C1 segment of cervical spinal cord (tissue), 14 donors: ENCODE measurements at places on chromosomes 1 and 21.

GRCh38 chr1:2331200-2331544 lies 60.2 kb downstream of the MORN1 start:
- DNase-seq, result no peak

DNA sequence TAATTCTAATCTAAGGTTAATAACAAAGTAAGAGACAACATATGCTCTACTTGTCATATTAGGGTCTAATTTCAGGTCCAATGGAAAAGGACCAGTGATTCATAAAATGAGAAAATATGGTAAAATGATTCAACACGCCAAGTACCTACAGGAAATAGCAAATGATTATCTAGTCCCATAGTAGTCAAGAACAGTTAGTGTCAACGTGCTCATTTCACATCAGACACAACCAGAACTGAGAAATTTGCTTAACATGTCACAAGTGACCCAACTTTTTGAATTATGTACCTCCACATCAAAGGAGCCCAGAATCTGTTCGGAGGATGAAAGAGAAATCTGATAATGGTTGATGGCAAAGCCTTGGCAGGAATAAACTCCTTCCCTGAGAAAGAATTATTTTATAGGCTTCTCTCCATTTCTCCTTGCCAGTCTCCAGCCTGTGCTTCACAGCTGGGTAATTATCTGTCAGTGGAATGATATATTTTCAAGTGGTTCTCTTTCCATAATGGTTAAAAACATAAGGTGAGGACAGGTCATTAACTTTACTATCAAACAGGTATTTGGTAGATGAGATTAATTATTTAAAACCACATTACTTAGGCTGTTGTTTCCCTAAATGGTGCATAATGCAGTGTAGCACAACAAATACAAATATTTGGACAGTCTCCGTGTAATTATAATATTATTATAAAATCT lies 83.2 kb downstream of the APP start:
- no peak for DNase-seq

DNA sequence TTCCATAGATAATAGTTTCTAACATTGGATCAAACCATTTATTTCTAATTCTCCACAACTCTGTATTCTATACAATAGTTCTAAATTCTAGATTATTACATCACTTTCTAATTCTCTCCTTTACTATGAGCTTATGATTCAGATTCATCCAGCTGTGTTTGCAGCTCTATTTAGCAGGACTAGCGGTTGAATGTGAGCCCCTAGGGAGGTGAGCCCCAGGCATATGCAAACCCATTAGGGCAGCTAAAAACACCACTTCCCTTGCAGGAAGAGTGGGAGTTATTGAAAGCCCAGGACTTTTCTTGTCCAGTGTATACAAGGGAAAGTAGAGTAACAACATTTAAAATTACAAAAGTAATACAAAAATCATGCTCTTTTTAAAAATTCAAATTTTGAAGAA lies 56.9 kb downstream of the KRTAP19-8 start:
- no peak for DNase-seq

- DNase-seq, result no peak
Measured at GRCh38 chr1:10101929-10102328, 69.2 kb downstream of the UBE4B start.

DNA sequence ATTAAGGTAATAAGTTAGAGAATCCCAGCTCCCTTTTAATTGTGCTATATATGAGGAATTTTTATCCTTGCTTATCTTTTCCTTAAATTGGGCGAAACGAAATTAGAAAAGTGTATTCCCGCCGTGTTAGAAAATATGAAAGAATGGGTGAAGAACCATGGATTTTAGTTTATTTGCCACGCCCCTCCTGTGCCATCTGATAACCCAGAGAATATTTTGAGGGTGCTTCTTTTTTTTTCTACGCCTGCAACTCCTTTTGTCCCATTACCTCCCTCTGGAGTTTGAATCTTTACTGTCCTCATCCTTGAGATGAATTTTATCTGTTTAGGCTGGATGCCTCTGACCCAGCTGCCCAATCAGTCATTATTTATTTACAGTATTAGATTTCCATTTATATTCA lies 1.6 kb downstream of the TLCD4 start:
- DNase-seq, result no peak

DNA sequence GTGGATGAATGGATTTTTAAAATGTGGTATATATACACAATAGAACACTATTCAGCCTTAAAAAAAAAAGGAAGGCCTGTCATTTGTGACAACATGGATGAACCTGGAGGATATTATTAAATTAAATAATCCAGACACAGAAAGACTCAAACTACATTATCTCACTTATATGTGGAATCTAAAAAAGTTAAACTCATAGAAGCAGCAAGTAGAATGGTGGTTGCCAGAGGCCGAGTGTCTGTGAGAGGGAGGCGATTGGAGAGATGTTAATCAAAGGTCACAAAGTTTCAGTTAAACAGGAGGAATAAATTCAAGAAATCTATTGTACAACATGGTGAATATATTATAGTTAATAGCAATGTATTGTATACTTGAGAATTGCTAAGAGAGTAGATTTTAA lies 39.7 kb downstream of the ZC3H11B start:
- DNase-seq, result no peak

- DNase-seq, result no peak
Measured at GRCh38 chr1:160978510-160978927, 23.9 kb upstream of the ITLN2 start.

GRCh38 chr1:52238474-52238873 lies 96.6 kb downstream of the ZFYVE9 start:
- DNase-seq, result no peak

GRCh38 chr21:42532466-42533181 lies 19.0 kb downstream of the SLC37A1 start:
- peak; percentile 91 for DNase-seq

DNA sequence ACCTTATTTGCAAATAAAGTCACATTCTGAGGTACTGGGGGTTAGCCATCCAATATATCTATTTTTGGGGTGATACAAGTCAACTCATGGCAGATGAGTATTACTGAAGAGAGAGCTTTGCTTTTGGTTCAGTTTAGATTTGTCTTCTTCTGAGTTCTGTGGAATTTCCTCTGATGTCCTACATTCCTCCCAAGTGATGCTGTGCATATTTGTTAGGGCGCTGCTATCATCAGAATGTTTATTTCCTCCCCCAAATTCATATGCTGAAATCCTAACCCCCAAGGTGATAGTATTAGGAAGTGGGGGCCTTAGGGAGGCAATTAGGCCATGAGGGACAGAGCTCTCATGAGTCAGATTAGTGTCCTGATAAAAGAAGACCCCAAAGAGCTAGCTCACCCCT lies 96.2 kb upstream of the WLS start:
- DNase-seq, result no peak

DNA sequence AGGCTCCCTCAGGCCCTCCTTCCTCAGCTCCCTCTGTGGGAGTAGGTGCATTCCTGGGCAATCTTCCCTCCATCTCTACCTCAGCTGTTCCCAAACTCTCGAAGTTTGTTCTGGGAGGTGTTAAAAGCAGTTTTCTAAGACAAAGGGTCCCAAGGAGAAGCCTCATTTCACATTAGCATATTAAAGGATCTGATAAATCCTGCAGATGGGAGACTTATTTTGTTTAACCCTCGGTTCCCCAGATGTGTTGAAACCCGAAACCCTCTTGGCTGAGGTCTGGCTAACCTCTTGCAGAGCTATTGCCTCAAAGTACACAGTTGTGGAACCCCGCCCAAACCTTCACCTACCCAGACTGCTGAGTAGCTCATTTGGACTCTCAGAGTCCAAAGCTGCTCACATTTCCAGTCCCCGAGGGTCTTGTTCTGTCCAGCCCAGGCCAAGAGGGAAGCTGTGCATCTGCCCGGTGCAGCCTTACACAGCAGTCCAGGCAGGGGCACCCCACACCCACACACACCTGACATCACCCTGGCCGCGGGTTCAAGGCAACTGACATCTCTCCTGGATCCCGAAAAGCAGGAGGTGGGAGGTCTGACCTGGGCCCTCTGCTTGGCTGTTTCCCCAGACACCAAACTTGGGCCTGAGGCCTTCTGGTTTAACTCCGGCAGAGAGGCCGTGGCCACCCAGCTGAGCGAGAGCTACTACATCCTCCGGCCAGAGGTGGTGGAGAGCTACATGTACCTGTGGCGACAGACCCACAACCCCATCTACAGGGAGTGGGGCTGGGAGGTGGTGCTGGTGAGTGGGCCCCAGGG lies 19.5 kb upstream of the SELENON start:
- DNase-seq, result no peak

- DNase-seq, result no peak
Measured at GRCh38 chr1:40313329-40313957, 3.6 kb downstream of the COL9A2 start.

DNA sequence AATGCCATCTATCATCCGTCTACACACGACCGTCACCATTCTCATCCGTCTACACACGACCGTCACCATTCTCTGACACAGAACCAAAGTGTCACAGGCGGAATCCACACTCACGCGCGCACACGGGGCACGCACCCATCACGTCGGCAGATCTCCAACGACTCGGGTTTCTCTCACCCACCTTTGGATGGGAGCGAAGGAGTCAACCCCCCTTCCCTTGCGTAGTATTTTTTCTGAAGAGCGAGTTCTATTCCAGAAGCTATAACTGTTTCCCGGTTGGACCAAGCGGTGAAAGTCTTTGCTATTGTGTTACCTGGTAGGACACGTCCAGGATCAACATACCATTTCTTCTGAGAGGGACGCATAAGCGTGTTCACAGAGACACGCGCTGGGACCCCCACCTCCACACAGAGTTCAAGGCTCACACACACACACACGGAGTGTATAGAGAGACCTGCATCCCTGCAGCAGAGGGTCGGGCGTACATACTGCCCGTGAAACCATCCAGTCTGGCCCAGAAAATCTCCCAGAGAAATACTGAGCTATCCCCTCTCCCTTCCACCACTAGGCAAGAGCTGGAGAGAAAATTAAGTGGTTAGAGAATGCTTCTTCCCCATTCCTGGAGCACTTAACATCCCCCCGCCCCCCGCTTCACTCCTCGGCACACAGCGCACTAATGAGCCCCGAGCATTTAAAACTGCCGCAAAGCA lies 741 bp downstream of the DUSP10 start:
- DNase-seq, result no peak

- no peak for DNase-seq
Measured at GRCh38 chr1:53367503-53368313, 39.8 kb upstream of the LRP8 start.

DNA sequence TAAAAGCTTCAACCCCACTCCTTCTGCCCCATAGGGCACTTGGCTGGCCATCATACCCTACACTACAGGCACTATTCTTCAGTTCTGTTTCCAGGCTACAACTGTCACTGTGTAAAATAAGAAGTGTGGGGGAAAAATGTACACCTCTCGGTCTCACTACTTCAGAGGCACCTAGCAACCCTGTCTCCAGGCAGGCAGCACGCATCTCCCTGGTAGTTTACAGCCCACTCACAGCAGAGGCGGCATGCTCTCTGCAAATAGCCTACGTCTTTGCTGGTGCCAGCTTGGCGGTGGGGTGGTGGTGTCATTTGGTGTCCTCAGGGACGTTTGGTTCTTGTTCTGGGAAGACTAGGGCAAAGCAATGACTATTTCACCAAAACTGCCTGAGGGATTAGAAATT lies 48.2 kb upstream of the BTG3 start:
- no peak for DNase-seq

GRCh38 chr1:29754573-29755375 lies 518.5 kb downstream of the PTPRU start:
- no peak for DNase-seq

GRCh38 chr1:201785291-201785690 lies 43.7 kb upstream of the IPO9 start:
- DNase-seq, result no peak

GRCh38 chr1:151723726-151724370 lies 2.5 kb downstream of the RIIAD1 start:
- no peak for DNase-seq

DNA sequence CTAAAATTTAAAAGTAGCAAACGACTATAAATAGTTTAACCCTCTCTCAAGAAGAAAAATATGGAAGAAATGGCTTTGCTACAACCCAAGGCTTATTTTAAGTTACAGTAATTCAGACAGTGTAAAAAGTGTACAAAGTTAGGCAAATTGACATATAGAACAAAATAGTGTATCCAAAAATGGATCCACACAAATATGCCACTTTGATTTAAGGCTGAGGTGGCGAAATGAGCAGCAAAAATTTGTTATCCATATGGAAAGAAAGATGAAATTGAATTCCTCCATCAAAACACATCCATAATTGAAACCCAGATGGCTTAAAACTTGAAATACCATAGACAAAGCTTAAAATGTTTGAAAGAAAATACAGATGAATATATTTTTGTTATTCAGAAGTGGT lies 540.8 kb downstream of the BRINP3 start:
- no peak for DNase-seq

- DNase-seq, result no peak
Measured at GRCh38 chr1:30471307-30471706, 252.1 kb downstream of the MATN1 start.

GRCh38 chr1:57411262-57411661 lies 12.6 kb downstream of the DAB1 start:
- DNase-seq, result no peak

DNA sequence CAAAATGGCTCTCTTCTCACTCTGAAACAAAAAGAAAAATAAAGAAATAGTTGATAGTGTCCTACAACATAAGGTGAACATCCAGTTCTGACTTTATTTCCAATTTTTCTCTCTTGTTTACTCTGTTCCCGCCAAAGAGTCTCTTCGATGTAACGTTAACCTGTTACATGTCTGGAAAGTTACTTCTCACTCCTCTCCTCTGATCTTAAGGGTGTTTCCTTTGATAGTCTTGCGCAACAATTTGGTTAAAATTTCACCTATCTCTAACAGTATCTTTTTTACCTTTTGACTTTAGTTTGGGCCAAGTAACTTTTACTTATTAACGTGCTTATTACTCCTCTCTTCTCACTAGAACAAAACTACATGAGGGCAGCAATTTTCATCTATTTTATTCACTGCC lies 1450.2 kb downstream of the BRINP3 start:
- no peak for DNase-seq

DNA sequence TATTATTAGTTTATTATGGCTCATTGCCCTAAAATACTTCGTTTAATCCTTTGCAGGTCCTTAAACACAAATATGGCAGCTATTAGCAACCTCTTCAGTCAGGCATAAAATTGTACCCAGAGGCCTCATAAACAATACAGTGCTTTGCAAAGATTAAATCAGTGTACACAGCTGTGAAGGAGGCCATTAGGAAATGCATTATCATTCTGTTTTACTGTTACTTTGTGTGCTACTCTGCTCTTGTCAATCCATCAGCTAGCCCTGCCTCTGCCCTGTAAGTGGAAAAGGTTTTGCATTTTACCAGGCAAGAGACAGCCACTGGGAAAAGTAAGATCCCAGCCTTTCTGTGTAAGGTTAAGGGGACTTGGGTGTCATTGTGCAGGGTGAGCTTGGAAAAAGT lies 415.7 kb upstream of the DAB1 start:
- DNase-seq, result no peak

DNA sequence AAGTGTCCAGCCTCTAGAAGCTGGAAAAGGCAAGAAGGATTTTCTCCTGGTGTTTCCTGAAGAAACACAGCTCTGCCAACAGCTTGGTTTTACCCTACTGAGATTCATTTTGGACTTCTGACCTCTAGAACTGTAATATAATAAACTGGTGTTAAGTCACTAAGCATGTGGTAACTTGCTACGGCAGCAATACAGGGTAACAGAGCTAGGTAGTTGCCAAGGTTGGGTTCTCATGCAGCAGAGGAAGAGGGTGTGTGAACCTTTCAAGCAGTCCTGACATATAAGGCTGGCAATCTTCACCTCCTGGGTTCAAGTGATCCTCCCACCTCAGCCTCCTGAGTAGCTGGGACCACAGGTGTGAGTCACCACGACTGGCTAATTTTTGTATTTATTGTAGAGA lies 36.0 kb downstream of the GNG4 start:
- no peak for DNase-seq

GRCh38 chr1:105886309-105886708 lies 1170.2 kb upstream of the PRMT6 start:
- no peak for DNase-seq

- DNase-seq, result no peak
Measured at GRCh38 chr1:33087677-33088076, 6.7 kb downstream of the AZIN2 start.
